ENCODE measurements at places on chromosomes 16 and 17.
A peak's percentile ranks its signal among the peaks of the same experiment; 100 is the strongest.

DNA sequence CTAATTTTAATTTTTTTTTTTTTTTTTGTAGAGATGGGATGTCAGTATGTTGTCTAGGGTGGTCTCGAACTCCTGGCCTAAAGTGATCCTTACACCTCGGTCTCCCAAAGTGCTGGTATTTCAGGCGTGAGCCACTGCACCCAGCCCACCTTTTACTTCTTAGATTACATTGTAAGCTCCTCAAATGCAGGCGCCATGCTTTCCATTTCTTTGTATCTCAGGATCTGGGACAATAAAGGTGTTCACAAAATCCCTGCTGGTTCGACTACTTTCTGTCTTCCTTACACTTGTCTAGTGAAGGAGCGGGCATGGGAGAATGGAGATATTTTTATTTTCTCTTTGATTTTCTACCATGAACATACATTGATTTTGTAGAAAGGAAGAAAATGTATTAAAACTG lies 23.2 kb upstream of the C16orf74 start:
- DNase-seq = no peak

DNA sequence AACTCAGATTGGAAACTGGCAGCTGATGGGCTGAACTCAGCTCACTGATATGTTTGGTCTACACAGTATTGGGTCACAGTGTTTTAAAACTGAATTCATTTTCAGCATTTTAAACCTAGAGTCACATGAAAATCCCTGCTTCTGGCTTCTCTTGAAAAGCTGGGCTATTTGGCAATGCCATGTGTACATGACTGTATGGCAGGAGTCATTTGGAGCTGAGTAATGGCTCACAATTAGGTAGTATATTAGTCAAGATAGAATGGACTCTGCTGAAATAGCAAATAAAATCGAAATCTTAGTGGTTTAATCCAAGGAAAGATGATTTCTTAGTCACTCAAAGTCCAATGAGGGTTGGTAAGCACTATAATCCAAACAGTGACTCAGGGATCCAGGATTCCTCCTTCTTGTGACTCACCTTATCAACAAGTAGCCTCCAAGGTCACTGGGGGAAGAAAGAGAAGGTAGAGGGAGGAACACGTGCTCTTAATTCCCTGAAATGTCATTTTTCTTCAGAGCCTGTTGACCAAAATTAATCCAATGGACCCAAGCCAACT lies 13.9 kb upstream of the PMP22 start:
- no peak for DNase-seq

- no peak for DNase-seq
These were observed 63.5 kb upstream of the MED9 start for GRCh38 chr17:17413215-17413792.

- DNase-seq = no peak
These were observed 39.9 kb upstream of the BCO1 start for GRCh38 chr16:81198635-81199034.

GRCh38 chr16:1444730-1445517 lies 568 bp upstream of the CCDC154 start:
- no peak for DNase-seq

- DNase-seq = no peak
These were observed 38.3 kb upstream of the AKTIP start for GRCh38 chr16:53541326-53541725.

DNA sequence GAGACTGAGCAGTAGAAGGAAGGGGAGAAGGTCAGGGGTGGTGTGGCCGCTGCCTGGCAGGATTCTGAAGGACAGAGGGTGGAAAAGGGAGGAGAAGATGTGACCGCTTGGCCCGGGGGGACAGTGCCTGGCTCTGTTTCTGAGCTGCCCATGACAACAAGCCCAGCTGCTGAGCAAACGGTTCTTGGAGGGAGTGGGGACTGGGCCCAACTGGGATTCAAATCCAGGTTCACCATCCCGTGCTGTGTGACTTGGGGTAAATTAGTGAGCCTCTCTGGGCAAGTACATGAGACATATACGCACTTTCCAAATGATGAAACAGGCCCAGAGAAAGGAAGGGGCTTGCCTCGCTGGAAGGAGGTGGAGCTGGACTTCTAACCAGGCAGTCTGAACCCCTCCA lies 23.3 kb downstream of the SEC14L5 start:
- no peak for DNase-seq

GRCh38 chr16:67685388-67686112 lies 18.9 kb downstream of the C16orf86 start:
- DNase-seq = no peak

- DNase-seq = no peak
These were observed 56.1 kb upstream of the MED13 start for GRCh38 chr17:62121025-62121730.

GRCh38 chr17:68452724-68453290 lies 4.5 kb downstream of the WIPI1 start:
- DNase-seq = no peak

- DNase-seq = no peak
These were observed 96.9 kb downstream of the ZNF778 start for GRCh38 chr16:89314357-89314756.

DNA sequence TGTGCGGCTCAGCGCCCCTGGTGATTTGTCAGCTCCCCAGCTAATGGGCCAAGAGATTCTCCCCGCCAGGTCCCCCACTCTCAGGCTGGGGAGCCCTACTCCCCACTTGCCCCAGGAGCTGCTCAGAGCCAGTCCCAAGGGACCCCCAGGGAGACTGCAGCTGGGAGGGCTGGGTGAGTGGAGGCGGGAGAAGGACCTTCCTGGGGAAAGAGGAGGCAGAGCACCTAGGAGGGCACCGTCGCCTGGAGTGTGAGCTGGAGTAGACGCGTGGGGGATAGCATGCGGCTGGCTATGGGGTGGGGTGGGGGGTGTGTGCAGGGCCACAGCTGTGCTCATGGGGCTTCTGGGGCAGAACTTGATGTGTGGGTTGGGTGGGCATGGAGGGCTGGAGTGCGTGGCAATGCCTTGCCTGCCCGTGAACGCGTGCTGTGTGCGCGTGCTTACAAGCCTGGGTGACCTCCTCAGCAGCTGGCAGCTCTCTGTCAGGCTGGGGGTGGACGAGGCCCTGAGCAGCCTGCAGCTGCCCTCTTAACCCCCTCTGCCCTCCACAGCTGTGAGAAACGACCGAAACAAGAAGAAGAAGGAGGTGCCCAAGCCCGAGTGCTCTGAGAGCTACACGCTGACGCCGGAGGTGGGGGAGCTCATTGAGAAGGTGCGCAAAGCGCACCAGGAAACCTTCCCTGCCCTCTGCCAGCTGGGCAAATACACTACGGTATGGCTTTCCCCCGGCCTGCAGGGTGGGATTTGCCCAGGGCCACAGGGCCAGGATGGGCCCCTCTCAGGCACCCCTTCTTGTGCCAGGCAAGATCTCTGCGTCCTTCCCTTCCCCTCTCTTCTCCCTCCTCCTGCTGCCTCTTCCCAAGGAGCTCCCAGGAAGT lies 12.9 kb downstream of the GJD3 start:
- no peak for DNase-seq

DNA sequence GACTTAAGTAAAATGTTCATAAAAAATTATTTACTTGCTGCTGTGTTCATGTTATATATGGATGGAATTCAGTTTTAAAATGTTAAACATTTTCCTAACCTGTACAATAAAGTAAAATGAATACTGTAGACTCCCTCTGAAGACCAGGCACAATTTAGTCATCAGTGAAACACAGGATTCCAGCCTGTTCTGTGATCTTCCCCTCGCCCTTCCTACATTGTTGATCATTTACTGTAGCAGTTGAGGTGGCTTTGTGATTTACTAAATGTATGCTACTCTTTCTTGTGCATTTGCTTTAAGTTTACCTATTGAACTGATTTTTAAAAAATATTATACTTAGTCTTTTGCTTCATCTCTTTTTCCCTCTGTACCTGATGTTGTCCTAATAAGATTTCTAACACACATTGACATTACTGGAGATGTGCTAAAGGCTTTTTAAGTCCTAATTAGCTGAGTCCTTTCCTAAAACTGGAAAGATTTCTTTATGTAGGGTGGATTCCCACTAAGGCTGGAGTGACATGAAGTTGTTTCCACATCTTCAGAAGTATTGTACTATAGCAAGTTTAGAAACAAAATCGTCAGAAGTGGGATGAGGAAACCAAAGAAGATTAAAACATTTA lies 38.1 kb downstream of the PHKB start:
- no peak for DNase-seq

- peak; percentile 29 for DNase-seq
These were observed 10.2 kb downstream of the PITPNM3 start for GRCh38 chr17:6546069-6546718.

DNA sequence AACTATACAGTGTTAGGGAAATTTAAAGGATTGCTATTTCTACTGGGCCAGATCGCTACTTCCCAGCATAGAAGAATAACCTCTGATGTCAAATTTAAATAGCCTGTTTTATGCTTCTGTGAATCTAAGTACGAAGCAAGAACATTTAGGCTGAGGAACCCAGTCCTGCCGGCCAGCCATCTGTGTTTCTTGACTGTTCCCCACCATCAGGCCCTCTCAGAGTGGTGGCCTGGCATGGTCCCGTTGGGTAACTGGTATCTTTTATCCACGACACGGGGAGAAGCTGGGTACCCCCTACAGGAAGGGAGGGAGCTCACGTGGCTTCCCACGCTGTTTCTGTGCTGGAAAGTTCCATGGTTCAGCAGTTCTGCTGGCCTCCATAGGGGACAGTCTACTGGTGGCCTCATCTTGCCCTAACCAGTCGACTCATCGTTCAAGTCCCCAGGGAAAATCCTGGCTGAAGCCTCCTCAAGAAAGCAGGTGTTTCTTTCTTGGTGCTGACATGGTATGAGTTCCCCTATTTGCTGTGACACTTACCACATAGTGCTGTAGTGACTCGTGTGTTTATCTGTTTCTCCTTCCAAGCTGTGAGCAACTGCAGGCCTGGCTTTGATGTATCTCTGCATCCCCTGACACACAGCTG lies 201.7 kb upstream of the NLRP1 start:
- DNase-seq = no peak

GRCh38 chr17:70084476-70084875 lies 9.5 kb downstream of the KCNJ16 start:
- DNase-seq = no peak

GRCh38 chr17:46908068-46908737 lies 14.8 kb upstream of the GOSR2 start:
- no peak for DNase-seq
